ENCODE measurements at places on chromosomes 3 and 15.

DNA sequence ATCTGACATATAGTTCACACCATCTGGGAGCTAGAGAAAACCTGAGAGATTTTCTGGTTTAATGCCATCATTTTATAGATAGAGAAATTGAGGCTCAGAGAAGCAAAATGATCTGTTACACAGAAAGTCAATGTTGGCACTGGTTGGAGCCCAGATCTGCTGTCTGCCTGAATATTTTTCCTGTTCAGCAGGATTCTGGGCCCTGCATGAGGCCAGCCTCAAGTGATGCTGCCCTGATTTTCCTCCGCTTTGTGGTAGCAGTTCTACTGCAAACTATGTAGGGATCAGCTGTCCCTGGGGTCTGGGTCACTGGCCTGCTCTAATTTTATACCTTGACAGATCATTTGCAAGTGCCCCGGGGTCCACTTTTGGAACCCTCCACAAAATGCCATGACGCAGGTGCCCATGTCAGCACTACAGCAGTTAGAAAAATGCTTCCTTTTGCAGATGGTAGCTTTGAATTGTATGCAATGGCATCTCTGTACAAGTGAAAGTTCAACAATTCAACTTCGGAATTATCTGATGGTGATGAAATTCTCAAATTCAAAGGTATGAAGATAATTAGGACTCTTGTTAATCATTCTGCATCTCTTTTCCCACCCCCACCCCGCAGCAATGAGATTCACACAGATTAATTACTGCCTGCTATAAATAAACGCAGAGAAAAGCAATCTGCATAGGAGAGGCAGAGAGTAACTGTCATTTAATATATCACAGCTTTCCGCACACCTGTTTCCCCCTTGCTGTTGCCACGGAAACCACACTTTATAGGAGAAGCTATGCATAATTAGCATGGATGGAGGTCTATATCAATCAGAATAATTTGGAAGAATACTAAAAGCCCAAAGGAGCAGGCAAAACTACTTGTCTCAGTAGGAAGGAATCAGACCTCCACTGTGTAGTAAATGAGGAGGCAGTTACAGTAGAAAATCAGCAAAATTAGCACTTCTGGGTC is 222.6 kb downstream of the PDCD6IP start:
- DNase-seq: no peak

GRCh38 chr3:102573483-102574028 is 138.7 kb downstream of the ZPLD1 start:
- no peak for DNase-seq

DNA sequence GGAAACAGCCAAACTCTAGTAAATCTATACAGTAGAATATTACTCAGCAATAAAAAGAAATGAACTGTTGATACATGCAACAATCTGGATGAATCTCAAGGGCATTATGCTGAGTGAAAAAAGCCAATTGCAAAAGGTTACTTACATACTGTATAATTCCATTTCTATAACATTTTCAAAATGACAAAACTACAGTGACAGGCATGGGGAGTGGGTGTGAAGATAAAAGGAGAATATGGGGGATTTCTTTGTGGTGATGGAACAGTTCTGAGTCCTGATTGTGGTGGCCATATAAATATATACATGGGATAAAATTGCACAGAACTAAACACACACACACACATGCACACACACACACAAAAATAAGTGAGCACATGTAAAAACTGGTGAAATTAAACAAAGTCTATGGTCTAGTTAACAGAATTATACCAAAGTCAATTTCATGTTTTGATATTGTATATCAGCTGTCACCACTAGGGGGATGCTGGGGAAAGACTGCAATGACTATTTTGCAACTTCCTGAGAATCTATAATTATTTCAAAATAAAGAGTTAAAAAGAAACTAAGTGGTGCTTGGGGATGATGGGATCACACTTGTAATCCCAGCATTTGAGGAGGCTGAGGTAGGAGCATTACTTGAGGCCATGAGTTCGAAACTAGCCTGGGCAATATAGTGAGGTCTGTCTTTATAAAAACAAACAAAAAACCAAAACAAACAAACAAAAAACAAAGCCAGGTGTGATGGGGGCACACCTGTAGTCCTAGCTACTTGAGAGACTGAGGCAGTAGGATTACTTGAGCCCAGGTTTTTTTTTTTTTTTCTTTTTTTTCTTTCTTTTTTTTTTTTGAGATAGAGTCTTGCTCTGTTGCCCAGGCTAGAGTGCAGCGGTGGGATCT is 66.0 kb downstream of the SPTSSB start:
- no peak for DNase-seq

DNA sequence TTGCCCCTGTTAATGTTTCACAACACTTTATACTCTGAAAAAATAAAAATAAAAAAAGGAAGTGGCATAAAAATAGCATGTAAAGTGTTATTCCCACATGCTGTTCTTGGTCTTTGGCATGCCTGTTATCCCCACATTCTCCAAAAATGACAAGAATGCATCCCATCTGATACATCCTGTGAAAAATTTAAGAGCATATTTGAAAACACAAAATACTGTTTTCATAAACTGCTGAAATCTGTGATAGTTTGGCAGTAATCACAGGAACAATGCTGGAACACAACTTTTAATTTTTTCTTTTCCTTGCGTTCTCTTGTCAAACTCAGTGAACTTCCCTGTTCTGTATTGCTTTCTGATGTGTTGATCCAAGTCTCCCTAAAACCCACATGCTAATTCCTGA is 288.8 kb downstream of the ROBO2 start:
- no peak for DNase-seq

GRCh38 chr3:115862849-115863248 is 239.5 kb downstream of the GAP43 start:
- no peak for DNase-seq

GRCh38 chr15:74824976-74825375 is 1.5 kb upstream of the CPLX3 start:
- no peak for DNase-seq

GRCh38 chr3:127252446-127252845 is 35.4 kb downstream of the PRR20G start:
- no peak for DNase-seq

GRCh38 chr3:179716226-179716625 is 63.4 kb downstream of the USP13 start:
- no peak for DNase-seq

DNA sequence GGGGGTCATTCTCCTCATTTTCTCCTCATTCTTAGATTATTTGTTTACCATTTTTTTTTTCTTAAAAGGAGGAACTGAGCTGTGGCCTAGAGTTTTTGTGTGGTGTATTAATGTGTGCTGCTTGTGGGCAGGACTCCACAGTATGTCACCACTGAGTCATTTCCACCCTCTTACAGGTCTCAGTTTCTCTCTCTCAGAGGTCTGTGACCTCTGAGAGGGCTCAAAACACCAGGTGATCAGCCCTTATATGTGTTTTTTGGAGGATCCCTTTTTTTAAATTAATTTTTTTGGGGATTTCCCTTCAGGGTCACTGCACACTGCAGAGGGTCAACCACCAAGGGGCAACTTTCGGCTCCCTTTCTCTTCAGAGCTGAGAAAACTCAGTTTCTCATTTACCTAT is 166.4 kb downstream of the SUCNR1 start:
- DNase-seq: no peak

DNA sequence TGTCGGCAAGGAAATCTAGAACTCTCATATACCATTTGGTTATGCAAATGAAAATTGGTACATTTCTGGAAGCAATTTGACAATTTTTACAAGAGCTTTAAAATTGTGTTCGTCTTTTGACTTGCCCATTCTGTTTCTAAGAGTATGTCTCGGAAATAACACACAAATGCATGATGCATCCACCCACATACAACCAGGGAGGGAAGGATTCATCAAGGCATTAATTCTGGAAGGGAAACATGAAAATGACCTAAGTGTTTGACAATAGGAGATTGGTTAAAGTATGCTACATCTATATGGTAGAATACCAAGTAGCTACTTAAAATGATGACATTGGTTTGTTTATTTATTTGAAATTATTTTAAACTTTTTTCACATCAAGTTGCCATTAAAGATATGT is 58.6 kb downstream of the PIAS1 start:
- no peak for DNase-seq

GRCh38 chr3:71360180-71360579 is 223.3 kb downstream of the FOXP1 start:
- no peak for DNase-seq

GRCh38 chr15:55277116-55277564 is 12.5 kb downstream of the RAB27A start:
- no peak for DNase-seq

DNA sequence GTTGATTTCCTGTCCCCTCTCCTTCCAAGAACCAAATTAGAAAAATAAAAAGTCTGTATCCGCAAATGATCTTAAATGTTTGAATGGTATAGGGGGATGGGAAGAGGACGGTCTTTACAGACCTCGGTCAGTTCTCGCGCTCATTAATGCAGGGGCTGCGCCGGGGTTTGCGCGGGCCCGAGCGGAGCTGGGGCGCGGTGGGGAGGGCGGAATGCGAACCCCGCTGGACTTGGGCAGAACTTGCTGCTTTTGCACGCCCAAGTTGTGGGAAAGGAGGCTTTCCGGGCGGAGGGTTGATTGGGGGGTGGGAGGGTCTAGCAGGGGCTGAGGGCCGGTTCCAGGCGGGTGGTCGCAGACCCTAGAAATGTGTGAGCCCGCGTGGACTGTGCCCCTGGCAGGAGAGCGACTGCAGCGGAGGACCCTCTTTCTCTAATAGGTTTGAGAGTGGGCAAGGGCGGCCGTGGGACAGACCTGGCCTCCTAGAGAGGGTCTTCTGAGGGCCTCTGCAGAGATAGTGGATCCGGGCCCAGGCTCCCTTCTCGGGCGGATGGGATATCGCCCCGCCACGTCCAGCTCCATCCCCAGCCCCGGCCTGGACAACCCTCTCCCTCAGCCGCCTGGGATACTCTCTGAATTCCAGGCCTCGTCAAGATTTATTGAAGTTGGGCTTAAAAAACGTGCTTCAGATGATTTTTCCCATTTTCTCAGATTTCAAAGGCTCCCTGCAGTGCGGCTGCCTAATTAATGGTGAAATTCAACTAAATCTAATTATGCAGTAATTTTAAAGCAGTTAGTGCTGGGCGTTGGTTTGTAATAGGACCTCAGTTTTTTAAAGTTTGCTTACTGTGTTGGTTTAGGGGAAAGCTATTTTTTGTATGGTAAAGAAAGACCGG is 11.3 kb downstream of the NR2F2 start:
- no peak for DNase-seq

DNA sequence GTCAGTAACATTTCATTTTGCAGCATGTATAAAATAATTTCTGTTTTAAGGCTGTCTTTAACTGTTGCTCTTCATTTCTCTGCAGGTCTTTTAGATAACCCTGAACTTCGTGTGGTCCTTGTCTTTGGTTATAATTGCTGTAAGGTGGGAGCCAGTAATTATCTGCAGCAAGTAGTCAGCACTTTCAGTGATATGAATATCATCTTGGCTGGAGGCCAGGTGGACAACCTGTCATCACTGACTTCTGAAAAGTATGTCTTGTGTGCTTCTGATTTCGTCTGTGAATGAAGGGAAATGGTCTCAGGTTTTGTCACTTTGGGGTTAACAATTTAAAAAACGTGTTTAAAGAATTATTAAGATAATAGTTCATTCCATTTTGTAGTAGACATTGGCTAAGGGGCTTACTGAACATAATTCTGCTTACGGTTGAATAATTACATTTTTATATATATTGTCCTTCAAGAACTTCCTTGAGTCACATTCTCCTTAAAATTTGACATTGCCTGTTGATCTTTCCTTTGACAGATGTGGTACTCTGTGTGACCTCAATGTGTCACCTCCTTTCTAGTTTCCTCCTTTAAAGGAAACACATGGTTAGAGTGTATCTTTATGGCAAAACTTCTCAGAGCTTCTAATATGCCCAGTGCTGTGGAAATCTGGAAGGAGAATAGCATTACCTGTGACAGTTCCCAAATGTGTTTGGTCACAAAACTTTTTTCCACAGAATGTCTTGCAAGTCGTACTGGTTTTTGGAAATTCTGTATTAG is 26.3 kb downstream of the FBXO22 start:
- DNase-seq: no peak

GRCh38 chr3:142618917-142619461 is 22.8 kb downstream of the PLS1 start:
- DNase-seq: peak; percentile 64

GRCh38 chr3:122680475-122681283 is at the start of gene PARP14:
TSS of gene PARP14 (plus strand) at chr3:122680839. CDS start at chr3:122680884, 45 bp downstream.
- no peak for DNase-seq

DNA sequence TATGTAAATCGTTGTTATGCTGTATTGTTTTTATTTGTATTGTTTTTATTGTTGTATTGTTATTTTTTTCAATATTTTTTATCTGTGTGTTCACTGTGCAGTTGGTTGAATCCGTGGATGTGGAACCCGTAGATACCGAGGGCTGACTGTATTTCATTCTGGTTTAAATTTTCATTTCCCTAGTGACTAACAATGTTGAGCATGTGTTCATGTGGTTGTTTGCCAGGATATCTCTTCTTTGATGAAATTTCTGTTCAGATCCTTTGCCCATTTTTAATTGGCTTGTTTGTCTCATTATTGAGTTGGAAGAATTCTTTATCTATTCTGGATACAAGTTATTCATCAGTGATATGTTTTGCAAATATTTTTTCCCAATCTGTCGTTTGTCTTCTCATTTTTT is 29.7 kb downstream of the STOML1 start:
- no peak for DNase-seq

DNA sequence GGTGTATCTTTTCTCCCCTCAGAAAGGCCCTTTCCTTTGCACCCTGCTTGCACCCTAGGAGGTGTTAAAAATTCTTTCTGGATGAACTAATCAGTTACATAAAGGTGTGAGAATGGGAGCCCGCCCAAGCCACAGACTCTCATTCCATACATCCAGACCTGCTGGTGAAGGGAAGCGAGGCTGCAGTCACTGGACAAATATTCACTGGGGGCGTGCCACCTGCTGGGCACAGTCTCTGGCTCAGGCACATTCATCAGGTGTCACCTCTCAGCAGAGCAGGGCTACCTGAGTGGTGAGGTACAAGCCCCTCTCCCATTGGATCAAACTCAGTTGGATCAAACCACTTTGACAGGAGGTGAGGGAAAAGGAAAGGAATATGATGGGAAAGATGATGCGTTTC is 52.0 kb downstream of the NTRK3 start:
- no peak for DNase-seq

DNA sequence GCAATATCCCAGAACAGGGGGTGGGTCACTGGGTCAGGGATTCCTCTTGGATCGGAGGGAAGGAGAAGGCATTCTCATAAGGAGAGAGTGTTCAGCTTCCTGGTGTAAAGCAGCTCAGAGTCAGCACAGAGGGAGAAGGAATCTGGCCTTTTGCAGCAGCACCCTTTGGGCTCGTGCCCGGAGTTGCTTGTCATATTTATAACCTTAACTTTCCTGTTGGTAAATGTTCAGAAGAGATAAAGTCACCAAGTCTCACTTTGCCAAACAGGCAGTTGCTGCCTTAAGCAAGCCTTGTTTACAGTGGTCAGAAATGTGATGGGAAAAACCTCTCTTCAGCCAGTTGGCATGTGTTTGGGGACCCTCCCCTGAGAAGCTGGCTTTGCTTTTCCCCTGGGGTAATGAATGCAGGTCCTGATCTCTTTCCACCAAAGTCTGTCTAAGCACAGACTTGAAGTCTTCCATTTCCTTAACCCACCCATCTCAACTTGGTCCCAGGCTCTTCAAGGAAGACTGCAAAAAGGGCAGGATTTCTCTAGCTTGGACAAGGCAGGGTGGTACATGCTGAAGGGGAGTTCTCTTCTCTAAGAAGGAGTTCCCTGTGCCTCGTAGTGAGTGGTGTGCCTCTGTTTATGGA is 206.9 kb upstream of the BHLHE40 start:
- no peak for DNase-seq
